ENCODE measurements at places on chromosomes 5 and 9.

GRCh38 chr9:73149371-73150067, 2.1 kb upstream of the ANXA1 start:
- no peak for DNase-seq

GRCh38 chr5:172078726-172079345, 72.4 kb upstream of the FBXW11 start:
- no peak for DNase-seq

GRCh38 chr5:76938177-76938576, 14.7 kb upstream of the CRHBP start:
- no peak for DNase-seq

DNA sequence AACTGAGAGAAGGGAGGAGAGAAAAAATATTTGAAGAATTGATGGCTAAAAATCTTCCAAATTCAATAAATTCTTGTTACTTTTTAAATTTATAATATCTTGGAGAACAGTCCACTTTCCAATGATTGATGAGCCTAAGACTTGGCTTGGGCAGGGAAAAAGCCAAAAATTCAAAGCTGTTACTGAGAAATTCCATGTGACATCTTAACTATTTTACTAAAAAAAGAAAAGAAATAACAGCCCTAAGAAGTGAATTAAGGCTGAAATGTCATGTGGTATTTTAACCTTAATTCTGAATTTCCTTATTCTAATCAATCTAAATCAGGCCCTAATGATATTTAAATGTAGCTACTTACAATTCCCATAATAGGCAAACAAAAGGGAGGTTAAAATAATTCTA, 53.4 kb downstream of the CETN3 start:
- DNase-seq = no peak

DNA sequence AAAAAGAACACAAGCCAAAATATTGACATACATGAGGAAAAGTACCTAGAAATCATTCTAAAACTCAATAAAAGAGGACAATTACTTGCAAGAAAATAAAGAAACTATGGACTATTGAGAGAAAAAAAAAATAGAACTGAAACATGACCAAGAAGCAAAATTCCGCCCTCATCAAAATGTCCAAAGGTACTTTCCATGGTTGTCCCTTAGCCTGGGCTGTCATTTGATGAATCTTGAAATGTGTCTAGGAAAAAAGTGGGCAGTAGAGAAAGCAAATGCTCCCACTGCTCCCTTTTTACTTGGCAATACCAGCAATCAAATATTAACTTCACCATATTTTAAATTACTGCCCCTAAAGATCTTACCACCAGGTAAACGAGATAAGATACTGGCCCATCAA, 10.8 kb downstream of the NRG2 start:
- no peak for DNase-seq

GRCh38 chr9:87710443-87710842, 15.5 kb upstream of the CTSL start:
- no peak for DNase-seq

GRCh38 chr5:167554564-167555290, 736.7 kb upstream of the WWC1 start:
- no peak for DNase-seq

DNA sequence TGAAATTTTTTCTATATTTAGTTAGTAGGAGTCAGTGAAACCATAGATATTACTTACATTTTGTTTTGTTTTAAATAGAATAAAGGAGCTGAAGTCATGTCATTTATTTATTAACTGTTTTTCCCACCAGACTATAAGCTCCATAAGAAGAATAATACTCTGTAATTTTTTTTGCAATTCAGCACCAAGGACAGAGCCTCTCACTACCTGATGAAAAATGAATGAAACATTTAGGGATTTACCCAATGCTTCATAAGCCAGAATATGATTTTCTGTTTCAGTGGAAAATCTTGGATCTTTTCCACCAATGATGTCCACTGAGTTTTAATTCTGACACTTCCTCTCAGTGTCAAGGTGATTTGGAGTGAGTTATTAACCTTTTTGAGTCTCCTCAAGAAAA, 624.9 kb upstream of the GRAMD2B start:
- no peak for DNase-seq

- DNase-seq = no peak
Observed at GRCh38 chr9:123234853-123235252, 33.5 kb downstream of the STRBP start.

- DNase-seq = no peak
Observed at GRCh38 chr9:76452839-76453238, 6.1 kb upstream of the GCNT1 start.

GRCh38 chr9:124389146-124389939, 25.9 kb downstream of the PSMB7 start:
- no peak for DNase-seq

DNA sequence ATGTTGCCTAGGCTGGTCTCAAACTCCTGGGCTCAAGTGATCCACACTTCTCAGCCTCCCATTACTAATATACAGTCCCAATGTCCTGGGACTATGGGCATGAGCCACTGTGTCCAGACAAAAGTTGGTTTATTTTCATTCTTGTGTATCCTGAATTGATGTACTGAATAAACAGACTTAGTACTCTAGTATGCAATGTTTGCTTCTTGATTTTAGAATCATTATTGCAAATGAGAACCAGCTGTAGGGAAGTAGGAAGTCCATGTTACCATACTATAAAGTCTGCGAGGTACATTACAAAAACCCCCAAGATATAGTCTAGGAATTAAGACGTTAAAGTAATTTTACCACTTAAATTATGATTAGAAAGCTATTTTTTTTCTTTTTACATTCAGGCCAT, 334.6 kb upstream of the KLF9 start:
- no peak for DNase-seq

DNA sequence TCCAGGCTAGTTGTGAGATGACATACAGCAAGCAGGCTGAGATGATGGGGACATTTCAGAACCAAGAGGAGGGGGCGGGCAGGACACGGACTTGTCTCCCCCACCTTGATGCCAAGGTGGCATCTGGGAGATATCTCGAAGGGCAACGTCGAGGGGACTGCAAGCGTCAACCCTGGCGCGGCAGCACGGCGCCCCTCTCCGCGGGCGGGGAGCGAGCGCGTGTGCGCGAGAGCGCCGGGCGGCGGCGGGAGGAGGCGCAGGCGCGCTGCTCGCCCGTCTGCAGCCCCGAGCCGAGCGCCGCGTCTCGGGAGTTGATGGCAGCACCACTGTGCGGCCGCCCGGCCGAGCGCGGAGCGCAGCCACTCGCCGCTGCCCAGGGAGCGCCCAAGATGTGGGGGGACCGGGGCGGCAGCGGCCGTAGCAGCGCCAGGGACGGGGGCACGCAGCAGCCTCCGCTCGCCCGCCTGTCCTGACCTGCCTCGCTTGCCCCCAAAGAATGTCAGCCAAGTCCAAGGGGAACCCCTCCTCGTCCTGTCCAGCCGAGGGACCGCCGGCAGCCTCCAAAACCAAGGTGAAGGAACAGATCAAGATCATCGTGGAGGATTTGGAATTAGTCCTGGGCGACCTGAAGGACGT, at the start of gene PRR16:
TSS of gene PRR16 (plus strand) at position 310 of the 636 bp plus-strand sequence.
- no peak for DNase-seq

- no peak for DNase-seq
Observed at GRCh38 chr5:108810717-108811116, 63.0 kb downstream of the FER start.

- DNase-seq = no peak
Observed at GRCh38 chr5:17443333-17444130, 54.5 kb upstream of the TAF11L2 start.

- no peak for DNase-seq
Observed at GRCh38 chr5:33789567-33789957, 102.2 kb downstream of the ADAMTS12 start.

DNA sequence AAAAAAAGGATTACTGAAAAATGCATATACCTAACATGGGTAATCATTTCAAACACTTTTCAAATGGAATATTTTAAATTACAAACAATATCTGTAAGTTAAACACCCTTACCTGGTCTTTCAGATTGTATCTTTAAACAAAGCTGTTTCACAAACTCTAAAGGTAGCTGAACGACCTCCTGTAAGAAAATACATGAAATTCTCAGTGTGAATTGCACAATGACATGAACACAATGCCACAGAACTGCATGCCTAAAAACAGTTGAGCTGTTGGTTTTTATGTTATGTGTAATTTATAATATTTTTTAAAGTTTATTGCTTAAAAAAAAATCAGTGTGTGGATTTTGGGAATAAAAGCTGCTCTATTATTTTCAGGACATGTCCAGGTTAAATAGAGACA, 17.5 kb downstream of the IPPK start:
- no peak for DNase-seq

DNA sequence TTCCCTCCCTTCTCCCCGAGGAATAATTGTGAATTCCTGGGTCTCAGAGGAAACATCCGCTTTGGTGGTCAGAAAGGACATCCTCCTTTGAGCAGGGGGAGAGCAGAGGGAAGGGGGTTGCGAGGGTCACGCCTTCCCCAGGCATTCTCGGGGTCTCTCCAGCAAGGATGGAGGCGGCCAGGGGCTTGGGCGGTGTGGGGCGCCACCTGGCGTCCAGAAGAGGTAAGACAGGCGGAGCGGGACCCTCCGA, 129.1 kb downstream of the KCNIP1 start:
- DNase-seq = peak; percentile 66

- peak; percentile 23 for DNase-seq
Observed at GRCh38 chr9:2620919-2621721, 467 bp upstream of the VLDLR start.

GRCh38 chr9:98182069-98182820, 10.2 kb downstream of the CORO2A start:
- DNase-seq = no peak

- DNase-seq = no peak
Observed at GRCh38 chr5:96065685-96066385, 104.2 kb upstream of the ELL2 start.

DNA sequence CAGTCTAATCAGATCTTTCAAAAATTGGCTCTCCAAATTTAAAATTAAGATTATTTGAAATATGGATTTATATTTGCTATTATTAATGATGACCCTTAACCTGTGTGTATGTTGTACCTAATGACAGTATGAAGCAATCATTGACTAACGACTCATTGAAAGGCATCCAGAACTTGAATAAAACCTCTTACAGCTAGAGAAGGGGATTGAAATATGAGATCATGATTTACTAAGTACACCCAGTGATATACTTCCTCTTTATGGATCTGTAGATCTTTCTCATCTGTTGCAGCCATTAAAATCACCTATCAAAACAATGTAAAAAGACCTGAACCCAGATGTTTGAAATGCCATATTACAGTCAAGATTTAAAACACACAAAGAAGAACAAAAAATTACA, 126.5 kb downstream of the RPS23 start:
- no peak for DNase-seq

DNA sequence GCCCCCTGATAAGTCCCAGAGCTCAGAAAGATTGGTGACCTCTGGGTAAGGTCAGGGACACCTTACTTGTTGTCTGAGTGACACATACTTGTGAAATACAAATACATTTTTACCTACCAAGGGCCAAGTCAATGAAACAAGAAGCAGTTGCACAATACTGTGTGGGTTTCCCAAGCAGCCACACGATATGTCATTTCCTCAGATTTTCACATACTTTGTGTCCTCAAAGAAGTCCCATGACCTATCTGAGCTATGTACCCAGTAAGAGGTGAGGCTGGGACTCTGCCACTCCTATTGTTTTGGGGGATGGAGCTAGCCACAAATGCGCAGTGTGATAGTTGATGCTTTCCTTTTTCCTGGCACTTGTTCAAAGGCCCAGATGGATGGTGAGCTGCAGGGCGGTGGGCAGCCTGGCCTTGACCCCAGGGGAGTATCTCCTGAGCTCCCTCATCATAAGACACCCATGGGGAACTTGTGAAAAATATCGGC, 4.8 kb upstream of the SLC25A51 start:
- DNase-seq = no peak

DNA sequence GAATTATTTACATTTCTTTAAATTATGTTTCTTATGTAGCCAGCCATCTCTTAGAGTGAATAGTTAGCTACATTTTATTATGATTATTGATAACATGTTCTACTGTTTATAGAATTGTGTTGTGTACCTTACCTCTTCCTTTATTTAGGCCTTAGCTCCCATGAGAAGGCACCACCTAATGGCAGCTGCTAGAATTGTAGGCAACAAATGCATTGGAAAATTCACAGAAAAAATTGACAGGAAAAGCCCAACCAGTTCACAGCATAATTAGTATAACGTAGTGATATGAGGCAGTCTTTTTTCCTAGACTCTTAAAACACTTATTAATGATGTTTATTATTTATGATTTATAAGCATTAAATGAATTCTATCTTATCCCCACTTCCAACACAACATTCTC, 175.8 kb downstream of the WDR70 start:
- no peak for DNase-seq

- no peak for DNase-seq
Observed at GRCh38 chr9:71819115-71819739, 50.9 kb upstream of the CEMIP2 start.

DNA sequence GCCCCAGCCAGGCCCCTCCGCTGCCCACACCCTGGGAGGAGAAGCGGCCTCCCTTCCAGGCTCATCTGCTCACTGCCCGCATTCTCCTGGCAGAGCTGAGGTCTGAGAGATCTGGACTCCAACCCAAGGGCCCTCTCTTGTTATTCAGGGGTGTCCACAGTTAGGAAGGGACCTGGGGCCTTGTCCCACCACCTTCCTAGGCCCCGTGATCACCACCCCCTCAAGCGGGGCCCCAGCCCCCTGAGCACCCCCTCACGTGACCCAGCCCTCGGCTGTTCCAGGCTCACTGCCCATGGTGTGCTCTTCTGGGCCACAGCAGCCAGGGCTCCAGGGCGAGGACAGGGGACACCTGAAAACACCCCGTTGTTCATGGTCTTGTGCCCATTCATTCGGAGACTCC, 48.7 kb downstream of the NEURL1B start:
- no peak for DNase-seq

DNA sequence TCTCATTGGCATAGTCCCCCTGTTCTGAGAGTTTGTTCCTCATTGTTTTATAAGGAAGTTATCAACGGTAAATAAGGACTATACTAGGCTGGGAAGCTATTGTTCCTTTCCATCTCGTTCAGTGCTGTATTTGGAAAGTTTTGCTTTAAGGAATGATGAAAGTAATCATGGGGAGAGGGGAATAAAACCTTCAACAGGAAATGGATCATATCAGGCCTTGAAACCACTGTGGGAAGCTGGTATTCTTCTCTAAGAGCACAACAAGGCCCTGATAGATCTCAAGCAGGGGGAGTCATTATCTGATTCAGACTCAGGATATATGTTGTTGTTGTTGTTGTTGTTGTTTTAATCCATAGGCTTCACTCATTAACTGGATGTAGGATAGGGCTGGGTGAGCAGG, 474.5 kb downstream of the ENC1 start:
- no peak for DNase-seq

DNA sequence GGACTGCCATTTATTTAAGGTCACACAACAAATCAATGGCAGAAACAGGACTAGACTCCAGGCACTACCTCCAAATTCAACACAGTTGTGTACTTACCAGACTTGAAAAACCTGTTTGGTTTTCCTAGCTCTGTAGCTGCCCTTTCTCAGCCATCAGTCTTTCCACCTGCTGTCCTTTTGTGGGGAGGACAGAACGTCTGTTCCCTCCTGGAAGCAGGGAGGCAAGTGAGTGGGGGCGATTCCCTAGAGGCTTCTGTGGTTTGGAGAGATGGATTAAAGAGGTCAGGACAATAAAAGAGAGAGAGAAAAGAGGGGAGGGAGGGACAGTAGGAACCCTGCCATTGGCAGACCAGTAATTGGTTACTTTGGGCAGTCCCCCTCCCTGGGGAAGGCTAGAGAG, 14.7 kb downstream of the ASTN2 start:
- no peak for DNase-seq

Data from activated T-cell treated with anti-CD3 and anti-CD28 coated beads, Interleukin-2, amount 50 U/mL, for 1 hour (primary cell).